Suprapubic skin (tissue), 4 donors: ENCODE measurements at places on chromosomes 4 and X.

DNA sequence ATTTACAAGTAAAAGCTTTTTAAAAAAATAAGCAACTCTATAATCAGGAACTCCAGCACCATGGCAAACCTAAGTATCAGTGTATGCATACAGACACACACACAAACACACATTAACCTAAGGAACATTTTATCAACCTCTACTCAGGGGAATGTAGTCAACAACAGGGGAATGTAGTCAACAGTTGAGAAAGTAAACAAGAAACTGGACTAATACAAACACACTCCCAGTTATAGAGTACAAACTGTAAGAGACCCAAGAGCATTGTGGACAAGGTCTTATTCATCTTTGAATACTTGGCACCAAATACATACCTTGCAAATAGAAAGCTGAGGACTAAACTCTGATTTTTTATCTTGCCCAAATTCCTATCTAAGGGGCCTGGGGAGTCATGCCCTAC lies 36.2 kb downstream of the PAPSS1 start:
- no peak overlapping the region for H3K4me3 ChIP-seq
- no peaks in the 10 kb centered on the region for H3K27me3 ChIP-seq
- no peak for DNase-seq

DNA sequence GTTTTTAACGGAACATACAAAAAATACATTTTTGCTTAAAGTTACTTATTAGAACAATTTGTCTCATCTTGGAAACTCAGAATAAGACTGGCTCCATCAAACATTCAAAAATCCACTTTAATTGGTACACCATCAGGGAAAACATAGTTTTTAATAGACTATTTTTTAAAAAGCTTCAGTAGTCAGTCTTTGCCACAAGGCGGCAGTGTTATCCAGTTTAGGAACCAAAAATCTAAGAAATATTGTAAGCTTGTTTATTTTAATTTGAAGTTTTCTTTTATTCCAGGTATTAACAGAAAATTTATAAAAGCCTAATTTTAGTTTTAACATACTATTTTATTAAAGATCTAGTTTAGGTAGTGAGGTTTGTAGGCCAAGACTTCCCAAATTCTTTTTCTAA lies 107.7 kb downstream of the APOOL start:
- no peak overlapping the region for H3K27ac ChIP-seq
- H3K36me3 ChIP-seq: no peaks in the 10 kb centered on the region
- H3K4me3 ChIP-seq: no peak overlapping the region

DNA sequence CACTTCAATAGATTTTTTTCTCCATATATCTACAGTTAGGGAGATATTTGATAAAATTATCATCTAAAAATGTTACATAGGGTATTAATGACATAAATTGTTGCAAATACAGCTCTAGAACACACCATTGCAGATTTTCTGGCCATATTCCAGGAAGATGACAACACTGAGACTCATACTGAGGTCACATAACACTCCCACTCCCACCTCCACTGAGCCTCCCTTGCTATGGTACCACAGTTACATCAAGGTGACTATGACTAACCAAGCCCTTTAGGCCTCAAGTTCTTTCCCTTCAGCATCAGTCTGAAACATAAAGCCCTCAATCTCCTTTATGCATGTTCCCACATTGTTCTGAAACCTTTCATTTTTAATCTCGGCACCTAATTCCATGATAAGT lies 932.0 kb upstream of the IGFBP7 start:
- no peak for DNase-seq
- H3K27ac ChIP-seq: no peak overlapping the region
- no peak overlapping the region for H3K4me3 ChIP-seq
- no peaks in the 10 kb centered on the region for H3K36me3 ChIP-seq

DNA sequence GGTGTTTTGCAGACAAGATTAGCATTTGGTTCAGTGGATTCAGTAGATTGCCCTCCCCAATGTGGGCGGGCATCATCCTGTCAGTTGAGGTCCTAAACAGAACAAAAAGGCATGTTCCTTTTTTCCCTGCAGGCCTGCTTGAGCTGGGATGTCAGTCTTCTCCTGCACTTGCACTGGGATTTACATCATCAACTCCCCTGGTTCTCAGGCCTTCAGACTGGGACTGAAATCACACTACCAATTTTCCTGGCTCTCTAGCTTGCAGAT lies 278.9 kb upstream of the FTHL17 start:
- H3K36me3 ChIP-seq: no peaks in the 10 kb centered on the region
- no peaks in the 10 kb centered on the region for H3K4me1 ChIP-seq
- H3K27ac ChIP-seq: no peak overlapping the region
- H3K4me3 ChIP-seq: no peak overlapping the region

DNA sequence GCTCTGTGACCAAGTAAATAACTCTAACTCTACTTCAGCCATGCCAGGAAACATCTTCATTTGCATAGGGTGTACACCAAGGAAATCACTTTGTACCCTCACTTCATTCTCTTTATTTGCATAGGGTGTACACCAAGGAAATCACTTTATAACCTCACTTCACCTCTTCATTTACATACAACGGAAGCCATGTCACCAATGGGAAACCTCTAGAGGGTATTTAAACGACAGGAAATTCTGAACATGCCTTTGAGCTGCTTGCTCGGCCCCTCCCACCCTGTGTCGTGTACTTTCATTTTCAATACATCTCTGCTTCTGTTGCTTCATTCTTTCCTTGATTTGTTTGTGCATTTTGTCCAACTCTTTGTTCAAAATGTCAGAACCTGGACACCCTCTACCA lies 848.1 kb upstream of the FRG1 start:
- no peaks in the 10 kb centered on the region for H3K4me1 ChIP-seq
- H3K4me3 ChIP-seq: no peak overlapping the region
- H3K36me3 ChIP-seq: no peaks in the 10 kb centered on the region
- no peaks in the 10 kb centered on the region for H3K27me3 ChIP-seq

DNA sequence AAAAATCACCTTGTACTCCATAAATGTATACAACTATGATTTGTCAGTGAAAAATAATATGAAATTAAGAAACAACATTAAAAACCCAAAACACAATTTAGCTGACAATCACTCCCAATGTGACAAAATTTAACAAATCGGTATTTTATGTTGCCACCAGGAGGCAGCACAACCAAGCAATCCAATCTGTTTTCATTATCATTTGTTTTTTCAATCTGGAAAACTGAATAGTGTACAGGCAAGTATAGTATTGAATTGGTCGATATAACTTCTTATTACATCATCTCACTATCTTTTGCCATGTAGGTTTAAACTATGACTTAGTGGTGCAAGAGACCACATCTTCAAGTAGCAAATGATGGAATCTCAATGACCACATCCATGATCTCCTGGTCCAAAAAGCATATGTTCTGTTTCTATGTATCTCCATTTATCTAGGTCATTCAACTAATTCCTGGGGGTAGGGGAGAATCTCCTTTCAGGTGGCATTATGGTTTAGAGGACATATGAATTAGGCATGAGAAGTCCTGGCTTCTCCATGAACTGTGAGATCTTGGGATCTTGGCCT lies 112.9 kb upstream of the AGA start:
- no peak for DNase-seq
- H3K4me1 ChIP-seq: no peaks in the 10 kb centered on the region
- no peaks in the 10 kb centered on the region for H3K36me3 ChIP-seq
- H3K4me3 ChIP-seq: no peak overlapping the region
- H3K27me3 ChIP-seq: no peaks in the 10 kb centered on the region
